Placental epithelial cell (primary cell): ENCODE measurements at places on chromosomes 5 and 9. TPM values are rescaled to one million over a fixed set of nuclear protein-coding genes. Genes with fewer than 3 reads are reported as not detected.

PCDHB5 gene
- under 0.01 and 0.54 TPM in 2 replicates for total RNA-seq

CMYA5 gene
- 1.1 and 2.0 TPM in 2 replicates for total RNA-seq

FKBP15 gene
- total RNA-seq, result 21.2 and 29.2 TPM in 2 replicates

SPRY4 gene
- 2.0 TPM in 1 of 2 replicates, not detected in the other for total RNA-seq

PLEKHG4B gene
- 31.4 and 37.6 TPM in 2 replicates for total RNA-seq

ACSL6 gene
- total RNA-seq, result 0.33 and 0.39 TPM in 2 replicates

SNCAIP gene
- 0.11 and 2.0 TPM in 2 replicates for total RNA-seq

SLC2A8 gene
- 11.2 and 20.4 TPM in 2 replicates for total RNA-seq

AIF1L gene
- 39.0 and 48.7 TPM in 2 replicates for total RNA-seq

TRIM32 gene
- total RNA-seq, result 29.8 and 38.4 TPM in 2 replicates

RAB14 gene
- 26.7 and 29.4 TPM in 2 replicates for total RNA-seq

NRARP gene
- total RNA-seq, result not detected in 2 replicates

PLAC8L1 gene
- total RNA-seq, result not detected in 2 replicates

CDH18 gene
- 3.9 and 4.7 TPM in 2 replicates for total RNA-seq

MARVELD2 gene
- total RNA-seq, result 20.0 and 29.5 TPM in 2 replicates

PCDHA5 gene
- under 0.01 and 0.11 TPM in 2 replicates for total RNA-seq

ANKRD34B gene
- under 0.01 TPM in 1 of 2 replicates, not detected in the other for total RNA-seq

TSSK1B gene
- 0.79 TPM in 1 of 2 replicates, not detected in the other for total RNA-seq

PCDHGA2 gene
- total RNA-seq, result 0.43 and 1.2 TPM in 2 replicates
